ENCODE measurements at places on chromosomes 7 and 10.

- DNase-seq = no peak
These were observed 306.2 kb upstream of the AKR1E2 start for GRCh38 chr10:4519658-4520402.

GRCh38 chr10:116143673-116144222 is 129.3 kb downstream of the GFRA1 start:
- DNase-seq = no peak

DNA sequence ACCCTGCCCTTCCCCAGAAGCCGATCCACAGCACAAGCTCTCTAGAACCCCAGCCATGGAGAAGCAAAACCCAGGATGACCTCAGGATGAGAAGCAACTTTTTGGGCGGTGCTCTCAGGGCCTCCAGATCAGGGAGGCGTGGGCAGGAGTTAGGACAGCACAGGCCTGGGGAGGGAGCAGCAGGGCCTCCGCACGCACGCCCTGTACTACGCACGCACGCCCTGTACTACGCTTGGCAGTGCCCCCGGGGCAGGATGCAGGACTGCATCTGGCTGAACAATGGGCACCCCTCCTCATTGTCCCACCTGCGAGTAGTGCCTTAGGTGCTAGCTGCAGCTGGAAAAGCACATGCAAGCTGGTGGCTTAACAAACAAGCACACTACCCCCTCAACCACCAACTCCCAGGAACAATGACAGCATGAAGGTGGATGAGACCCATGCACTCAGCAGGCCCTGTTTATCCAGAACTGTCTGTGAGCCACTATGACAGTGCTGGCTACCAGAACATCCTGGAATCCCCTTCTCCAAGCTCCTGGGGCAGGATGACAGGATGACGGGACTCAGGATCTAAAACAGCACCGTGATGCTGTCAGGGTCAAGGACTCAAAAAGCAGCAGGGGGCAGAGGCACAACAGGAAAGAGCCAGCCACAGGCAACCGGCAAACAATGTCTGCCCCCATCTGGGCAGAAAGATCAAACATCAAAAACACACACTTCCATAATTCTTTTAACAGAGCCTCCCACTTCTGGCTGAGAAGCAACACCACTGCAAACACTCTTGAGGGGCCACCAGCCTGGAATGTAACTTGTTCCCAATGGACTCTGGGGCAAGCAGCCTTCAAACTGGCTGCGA is 11.8 kb downstream of the PODXL start:
- DNase-seq = no peak

DNA sequence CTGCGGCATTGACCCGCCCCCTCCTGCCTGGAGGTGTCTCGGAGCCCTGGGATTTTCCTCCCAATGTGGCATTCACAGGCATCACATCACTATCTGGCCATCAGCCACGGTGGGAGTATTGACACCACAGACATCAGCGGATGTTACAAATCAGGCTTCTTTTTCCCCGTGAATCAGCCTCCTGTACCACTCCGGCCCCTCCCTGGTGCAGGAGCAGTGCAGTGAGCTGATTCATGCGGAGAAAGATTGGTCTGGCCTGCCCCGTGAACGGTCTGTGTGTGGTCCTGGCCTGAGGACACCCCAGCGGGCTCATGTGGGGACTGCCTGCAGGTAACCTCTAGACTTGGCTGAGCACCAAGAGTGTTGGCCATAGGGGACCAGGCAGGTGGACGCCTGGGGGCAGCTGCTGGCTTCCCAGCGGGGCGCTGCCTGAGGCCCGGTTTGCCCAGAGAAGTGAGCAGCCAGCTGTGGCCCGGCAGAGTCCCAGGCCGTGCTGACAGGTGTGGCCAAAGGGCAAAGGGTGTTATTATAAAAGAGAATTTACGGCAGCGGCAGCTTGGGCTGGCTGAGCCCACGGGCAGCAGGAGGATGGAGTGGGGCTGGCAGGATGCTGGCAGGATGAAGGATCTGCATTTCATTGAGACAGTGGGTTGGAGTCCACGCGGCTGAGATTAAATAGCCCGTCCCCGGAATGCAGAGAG is 32.1 kb upstream of the GNA12 start:
- DNase-seq = no peak

DNA sequence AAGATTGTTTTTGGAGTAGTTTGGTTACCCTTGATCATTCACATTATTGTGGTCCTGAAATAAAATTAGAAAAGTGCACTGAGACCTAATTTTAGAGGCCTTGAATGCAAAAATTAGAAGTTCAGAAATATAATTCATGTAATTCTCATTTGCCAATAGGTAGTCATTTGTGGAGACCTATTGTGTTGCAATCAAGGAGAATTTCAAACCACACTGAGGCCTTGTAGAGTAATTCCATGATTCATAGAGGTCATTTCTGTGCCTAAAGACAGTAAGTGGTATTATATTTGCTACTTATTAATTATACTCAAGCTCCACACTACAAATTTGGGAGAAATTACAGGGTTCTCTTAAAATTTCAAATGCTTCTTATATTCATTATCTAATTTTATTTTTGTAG is 946.8 kb upstream of the POT1 start:
- DNase-seq = no peak

DNA sequence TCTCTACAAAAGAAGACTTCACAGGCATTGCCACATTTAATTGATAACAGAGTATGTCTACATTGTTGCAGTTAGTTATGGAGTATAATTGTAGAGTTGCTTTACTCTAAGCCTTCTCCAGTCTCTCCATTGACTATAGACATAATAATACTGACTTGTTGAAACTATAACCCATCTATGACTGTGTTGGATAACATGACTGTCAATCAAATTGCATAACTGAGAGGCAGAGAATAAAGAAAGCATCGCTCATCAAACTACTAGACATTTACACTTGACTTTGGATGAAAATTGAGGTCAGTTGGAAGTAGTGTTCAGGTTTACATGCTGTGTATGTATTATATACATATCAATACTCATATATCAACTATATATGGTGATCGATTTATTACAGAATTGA is 3.4 kb upstream of the ATXN7L1 start:
- DNase-seq = no peak

- DNase-seq = no peak
These were observed 110.1 kb downstream of the ARID5B start for GRCh38 chr10:62011558-62011957.

- no peak for DNase-seq
These were observed 14.2 kb upstream of the PDCD4 start for GRCh38 chr10:110857265-110858171.

DNA sequence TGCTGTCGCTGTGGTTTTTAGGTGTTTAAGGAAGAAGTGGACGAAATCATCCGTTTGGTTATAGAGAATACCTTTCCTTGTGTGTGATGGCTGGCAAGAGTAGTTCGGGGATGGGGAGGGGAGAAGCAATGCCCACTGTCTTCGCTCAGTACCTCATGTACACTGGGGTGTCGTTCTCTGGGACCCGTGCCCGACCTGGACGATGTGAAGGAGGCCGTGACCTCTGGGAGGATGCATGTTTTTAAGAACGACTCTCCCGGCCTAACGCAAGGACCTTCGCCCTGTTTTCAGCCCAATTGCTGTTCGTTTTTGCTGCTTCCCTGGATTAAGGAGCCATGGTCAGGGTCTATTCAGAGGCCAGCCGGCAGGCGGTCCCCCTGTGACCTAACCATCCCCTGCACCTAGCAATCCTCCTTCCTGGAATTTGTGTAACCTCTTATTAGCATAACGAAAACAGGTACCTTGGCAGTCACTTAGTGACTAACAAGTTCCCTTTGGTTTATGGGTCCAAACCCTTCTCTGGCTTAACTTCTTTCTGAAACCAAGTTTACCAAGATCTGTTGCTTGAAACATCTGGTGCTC is 1.3 kb downstream of the NFE2L3 start:
- DNase-seq = no peak

GRCh38 chr7:140570120-140570519 is 70.5 kb downstream of the DENND2A start:
- no peak for DNase-seq

- DNase-seq = no peak
These were observed at the start of gene IRF5 for GRCh38 chr7:128937647-128938543. IRF5 (plus strand) TSS chr7:128937927; CDS start chr7:128942082, 4,155 bp downstream.

- no peak for DNase-seq
These were observed 14.7 kb upstream of the CSGALNACT2 start for GRCh38 chr10:43123361-43124093.

DNA sequence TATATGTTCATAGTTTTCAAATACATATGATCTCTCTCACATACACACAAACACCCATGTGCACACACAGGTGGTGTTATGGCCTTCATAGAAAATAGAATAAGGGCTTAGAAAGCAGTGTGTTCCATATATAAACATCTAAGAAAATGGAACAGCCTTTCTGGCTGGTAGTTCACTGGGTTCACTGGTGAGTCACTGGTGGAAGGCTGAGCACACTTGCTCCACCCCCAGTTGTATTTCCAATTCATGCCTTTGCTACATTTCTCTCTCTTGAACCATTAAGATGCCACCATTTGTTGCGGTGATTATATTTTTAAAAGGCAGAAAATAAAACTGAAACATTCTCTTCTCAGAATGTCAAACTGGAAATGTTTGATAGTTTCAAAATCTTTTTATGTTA is 252.1 kb downstream of the GLI3 start:
- no peak for DNase-seq

GRCh38 chr7:125061-125475 is 67.3 kb upstream of the FAM20C start:
- DNase-seq = no peak

- DNase-seq = no peak
These were observed 57.3 kb downstream of the MAPK8 start for GRCh38 chr10:48363617-48364355.

DNA sequence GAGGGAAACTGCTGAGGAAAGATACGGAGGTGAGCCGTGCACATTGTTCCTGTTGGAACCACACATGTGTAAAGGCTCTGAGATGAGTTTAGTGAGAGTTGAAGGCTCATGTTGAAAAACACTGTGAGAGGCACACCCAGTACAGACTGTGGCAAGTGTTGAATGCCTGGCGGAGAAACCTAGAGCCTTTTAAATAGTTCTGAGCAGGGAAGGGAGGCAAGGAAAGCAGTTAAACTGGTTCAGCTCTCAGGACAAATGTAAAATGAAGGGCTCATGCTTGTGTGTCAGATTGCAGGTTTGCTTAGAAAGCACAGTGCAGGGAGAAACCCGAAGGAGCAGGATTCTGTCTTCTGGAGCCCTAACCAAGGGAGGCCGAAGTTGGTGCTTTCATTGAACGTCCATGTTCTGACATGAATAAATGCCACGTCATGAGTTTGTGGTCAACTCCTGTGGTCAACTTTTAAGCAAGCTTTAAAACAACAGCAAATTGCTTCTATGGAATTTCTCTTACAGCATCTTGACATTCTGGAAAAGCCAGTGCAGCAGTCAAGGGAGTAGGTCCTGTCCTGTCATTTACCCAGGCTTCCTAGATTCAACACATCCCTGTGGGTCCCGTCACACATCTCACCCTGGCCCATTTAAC is 650.9 kb upstream of the GALNT17 start:
- no peak for DNase-seq

GRCh38 chr7:152313831-152314604 is 121.8 kb downstream of the KMT2C start:
- DNase-seq = no peak

DNA sequence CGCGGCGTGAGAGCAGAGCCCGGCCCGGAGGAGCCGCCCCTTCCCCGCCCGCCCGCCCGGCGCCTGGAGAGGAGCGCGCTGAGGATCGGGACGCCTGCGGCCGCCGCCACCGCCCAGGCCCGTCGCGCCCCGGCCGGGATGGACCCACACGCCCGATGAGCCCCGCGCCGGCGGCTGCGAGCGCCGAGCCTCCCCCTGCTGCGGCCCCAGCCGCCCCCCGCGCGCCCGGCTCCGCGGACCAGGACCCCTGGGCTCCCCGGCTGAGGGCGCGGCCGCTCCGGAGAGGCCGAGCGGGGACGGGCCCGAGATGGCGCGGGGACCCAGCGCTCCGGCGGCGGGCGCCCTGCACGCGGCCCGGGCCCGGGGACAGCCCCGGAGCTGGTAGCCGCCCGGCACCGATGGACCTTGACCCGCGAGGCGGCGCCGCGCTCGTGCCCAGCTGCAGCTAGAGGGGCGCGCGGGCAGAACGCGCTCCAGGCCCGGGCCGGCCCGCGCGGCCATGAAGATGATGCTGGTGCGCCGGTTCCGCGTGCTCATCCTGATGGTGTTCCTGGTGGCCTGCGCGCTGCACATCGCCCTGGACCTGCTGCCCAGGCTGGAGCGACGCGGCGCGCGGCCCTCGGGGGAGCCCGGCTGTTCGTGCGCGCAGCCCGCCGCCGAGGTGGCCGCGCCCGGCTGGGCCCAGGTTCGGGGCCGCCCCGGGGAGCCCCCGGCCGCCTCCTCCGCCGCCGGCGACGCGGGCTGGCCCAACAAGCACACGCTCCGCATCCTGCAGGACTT is 520 bp downstream of the FAM20C start:
- no peak for DNase-seq

GRCh38 chr10:11146402-11147171 is 128.9 kb downstream of the CELF2 start:
- no peak for DNase-seq

DNA sequence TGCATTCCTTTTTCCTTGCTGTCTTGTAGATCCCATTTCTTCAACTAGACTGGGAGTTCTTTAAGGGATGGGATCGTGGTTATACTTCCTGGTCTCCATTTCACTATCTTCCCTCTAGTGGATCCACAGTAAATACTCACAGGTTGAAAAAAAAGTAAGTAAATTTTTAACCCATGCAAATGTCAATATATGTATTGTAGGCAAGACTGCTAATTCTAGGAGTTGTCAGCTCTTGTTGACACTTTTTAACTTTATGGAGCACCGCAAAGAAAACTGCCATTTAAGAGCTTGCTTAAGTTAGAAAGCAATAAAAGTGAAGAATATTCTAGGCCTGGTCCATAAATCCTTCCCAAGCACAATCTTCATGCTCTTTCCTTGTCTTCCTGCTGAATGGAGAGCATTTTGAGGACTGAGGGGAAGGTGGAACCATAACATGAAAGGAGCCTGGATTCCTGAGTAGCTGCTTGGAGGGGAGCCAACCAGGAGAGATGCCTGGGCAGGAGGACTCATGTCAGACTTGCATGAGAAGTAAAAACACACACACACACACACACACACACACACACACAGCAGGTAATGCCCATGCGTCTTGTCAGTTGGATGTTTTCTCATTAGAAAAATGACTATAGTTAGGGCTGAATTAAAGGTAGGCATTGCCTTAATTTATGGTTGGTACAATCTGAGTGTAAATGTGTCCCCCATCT is 32.2 kb downstream of the VWA2 start:
- no peak for DNase-seq

DNA sequence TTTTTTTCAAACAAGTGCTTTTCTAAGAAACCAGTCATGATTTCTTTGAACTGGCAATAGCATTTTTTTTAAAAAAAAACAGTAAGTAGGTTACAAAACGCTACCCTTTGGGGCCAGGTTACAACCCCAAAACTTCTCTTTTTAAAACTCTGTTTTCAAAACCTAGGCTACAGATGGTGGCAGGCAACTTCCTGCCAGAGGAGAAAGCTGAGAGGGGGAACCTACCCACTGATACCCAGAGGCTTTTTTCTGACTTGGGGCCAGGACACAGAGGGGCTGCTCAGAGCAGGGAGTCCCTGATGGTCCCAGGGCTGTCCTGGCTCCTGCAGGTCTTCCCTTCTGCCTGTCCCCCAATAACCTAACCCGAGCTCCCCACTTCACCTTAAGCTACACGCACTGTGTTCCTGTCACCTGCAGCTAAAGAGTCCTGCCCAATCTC is 6.9 kb downstream of the STN1 start:
- peak; percentile 18 for DNase-seq

- DNase-seq = no peak
These were observed 4.9 kb downstream of the GCK start for GRCh38 chr7:44184206-44184872.

GRCh38 chr7:84302949-84303348 is 108.4 kb upstream of the SEMA3A start:
- no peak for DNase-seq

- DNase-seq = no peak
These were observed 14.6 kb downstream of the CHRM2 start for GRCh38 chr7:136883046-136883445.
